ENCODE measurements at places on chromosomes 3 and 15.

GRCh38 chr3:171028025-171028778 is 1.7 kb upstream of the SLC2A2 start:
- DNase-seq, result no peak

GRCh38 chr3:9400616-9401015 is 3.2 kb downstream of the SETD5 start:
- DNase-seq, result no peak

- no peak for DNase-seq
These were observed 62.0 kb upstream of the BCL6 start for GRCh38 chr3:187807086-187807862.

DNA sequence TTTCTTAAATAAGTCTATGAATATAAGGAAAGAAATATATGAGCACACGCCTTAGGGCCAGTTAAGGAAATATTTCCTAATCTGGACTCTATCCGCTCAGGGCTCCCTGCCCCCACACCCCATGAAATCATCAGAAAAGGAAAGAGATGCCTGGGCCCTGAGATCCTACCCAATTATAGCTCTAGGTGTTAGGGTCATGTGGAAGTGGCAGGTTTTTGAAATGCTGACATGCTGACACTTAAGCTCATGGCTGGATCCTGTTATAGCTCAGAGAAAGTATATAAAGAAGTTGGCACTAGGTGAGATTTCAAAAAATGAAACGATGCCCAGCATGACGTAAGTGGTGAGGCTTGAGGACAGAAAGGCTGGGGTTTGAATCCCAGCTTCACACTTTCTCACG is 43.5 kb upstream of the AKAP13 start:
- DNase-seq, result no peak

DNA sequence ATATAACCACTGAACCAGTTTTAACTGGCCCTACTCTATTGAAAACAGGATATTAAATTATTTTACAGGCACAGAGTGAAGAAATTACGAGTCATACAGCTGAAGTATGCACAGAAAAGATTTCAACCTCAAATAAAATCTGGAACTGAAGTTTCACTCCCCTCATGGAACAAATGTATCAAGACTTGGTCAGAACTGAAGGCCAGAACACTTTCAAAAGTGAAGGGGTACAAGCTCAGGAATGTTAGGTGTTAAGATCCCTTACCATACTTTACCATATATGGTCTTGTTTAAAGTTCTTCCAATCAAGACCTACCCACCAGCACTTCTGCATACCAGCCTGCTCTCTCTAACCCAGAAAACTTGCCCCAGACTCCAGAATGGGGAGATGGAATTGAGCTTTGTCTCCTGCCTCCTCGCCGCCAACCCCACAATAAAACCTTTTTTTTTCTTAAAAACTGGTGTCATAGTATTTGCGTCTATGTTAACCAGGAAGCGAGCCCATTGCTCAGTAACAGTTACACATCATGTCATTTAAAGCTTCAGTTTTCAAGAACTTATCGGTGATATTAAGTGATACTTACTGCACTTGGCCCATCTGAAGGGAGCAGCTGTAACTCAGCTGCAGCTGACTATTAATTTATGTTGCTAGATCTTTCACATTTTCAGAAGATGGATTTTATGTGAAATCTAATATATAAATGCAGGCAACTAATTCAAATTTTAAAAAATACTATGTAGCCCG is 59.9 kb downstream of the OXSM start:
- DNase-seq, result no peak

GRCh38 chr3:170482199-170482598 is 63.5 kb downstream of the CLDN11 start:
- DNase-seq, result no peak

GRCh38 chr3:159823780-159824179 is 164.9 kb upstream of the IL12A start:
- no peak for DNase-seq

DNA sequence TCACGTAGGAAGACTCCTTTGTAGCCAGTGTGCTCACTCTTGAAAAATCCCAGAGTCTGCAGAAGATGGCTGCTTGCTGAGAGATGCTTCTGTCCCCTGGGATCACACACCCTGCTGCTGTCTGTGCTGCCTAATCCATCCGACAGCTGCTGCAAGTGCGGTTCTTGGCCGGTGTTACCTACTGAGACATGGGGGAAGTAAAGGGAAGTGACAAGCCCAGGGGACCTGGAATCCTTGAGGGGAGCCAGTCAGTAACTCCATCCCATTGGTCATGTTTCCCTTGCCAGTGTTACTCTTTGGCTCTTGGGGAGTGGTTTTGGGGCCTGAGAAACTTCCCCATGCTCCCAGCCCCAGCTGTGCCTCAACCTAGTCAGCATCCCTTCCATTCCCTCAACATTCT is 8.3 kb upstream of the CPNE9 start:
- DNase-seq, result no peak

- no peak for DNase-seq
These were observed 249.8 kb downstream of the AGBL1 start for GRCh38 chr15:86329311-86330013.

DNA sequence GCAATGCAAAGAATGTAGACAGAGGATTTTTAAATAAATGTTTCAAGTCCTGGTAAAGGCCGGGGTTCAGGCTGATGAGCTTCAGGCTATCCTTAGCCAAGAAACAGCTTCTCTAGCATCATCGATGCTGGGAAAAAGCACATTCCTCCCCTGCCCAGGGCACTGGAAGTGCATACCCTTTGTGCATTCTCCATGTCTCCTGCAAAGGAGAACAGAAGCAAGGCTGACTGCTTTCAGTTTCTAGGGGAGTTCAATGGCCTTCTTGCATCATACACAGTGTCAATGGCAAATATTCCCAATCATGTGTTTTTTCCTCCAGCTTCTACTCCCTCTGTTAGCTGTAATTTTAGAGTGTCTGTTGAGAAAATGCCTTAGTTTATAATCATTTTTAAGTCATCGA is 59.9 kb downstream of the GPR176 start:
- DNase-seq, result no peak

DNA sequence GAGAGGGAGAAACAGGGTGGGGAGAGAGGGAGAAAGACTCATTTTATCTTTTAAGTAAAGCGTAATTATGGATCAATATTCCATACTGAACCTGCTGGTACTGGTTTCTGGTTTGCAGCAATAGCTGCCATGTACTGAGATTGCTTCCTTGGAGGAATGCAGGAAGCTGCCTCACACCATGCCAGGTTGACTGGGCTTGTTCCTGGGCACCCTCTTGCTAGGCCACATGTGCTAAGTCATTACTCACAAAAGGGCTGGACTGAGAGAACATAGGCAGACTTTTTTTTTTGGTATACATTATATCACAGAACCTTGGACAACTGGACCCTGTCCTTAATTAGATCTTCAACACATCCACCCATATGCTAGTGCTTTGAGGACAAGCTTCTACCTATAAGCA is 193.4 kb downstream of the ZNF621 start:
- DNase-seq, result no peak

DNA sequence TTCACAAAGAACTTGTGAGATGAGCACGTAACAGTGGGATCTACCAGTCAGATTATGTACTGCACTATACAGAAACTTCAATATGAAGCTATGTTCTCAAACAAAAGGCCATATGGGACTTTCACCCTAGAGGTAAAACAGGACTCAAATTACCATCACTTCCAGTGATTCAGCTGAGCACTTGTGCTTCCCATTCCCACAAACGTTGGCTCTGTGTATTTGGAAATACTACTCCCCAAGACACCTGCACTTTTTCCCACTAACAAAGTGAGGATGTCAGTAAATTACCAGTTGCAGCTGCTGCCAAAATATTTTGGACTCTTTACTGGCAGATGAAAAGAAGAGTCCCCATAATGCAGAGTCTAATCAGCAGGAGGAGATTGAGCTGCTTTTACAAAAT is 1570.1 kb downstream of the SI start:
- DNase-seq, result no peak

DNA sequence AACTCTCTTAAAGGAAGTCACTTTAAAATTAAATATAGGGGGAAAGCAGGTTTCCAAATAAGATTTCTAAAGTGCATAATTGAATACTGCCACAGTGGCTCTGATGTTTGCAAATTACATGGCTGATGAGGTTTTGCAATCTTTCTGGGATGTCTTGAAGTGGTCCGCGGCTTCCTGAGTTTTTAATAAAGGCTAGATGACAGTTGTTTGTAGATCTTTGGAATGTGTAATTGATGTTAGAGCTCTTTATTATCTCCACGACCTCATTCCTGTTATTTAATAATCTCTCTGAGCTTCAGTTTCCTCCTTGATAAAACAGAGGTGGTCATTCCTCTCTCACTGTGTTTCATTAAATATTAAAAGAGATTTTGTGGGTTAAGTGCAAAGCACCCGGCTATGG is 27.0 kb upstream of the CEMIP start:
- no peak for DNase-seq

- no peak for DNase-seq
These were observed 11.6 kb upstream of the CLDN18 start for GRCh38 chr3:137998121-137999042.

- peak; percentile 50 for DNase-seq
These were observed 24.1 kb upstream of the SACM1L start for GRCh38 chr3:45665101-45665572.

DNA sequence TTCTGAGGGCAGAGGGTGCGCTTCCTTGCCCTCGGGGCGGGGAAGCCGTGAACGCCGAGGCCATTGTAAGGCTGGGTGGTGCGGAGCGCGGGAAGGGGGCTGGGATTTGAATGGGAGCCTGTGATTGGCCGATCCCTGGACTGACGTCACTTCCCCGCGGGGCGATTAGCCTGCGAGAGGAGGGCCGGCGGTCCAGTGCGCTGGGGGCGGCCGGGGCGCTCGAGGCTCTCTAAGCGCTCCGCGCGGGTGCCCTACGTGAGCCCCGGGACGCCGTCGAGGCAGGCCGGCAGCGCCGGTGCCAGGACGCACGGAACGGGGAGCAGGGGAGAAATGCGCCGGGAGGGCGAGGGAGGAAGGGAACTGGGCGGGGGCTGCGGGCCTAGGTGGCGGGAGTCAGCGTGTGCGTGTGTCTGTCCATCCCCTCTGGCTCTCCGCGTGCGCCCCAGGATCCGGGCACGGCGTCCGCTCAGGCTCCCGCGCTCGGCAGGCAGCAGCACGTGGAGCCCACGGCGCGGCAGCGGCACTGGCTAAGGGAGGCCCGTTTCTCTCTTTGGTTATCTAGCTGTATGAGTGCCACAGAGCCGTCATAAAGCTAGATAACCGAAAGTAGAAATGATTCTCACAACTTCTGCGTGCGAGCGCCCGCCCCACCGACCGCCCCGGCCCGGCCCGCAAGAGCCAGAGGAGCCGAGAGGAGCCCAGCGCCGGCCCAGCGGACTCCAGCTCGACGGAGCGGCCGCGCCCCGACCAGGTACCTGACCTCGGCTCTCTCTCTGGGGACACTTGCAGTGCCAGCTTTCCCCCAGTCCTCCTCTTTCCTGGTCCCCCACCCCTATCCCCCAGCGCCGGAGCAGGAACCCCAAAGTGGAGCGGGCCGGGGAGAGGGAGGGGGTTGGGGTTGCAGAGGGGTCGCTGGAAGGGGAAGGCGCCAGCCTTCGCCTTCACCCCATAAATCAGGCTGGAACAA is 33.1 kb upstream of the POLG start:
- no peak for DNase-seq

DNA sequence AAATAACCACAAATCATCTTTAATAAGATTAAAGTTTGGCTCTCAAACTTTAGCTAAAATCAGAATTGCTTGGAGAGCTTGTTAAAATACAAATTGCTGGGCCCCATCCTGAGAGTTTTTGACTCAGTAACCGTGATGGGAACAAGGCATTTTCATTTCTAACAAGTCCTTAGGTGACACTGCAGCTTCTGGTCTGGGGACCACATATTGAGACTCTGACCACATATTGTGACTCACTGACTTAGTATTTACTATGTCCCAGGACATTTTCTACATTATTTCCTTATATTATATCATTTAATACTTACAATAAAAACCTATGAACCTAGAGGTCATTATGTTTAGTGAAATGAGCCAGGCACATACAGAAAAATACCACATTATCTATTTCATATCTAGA is 164.5 kb downstream of the ZMAT3 start:
- DNase-seq, result no peak

DNA sequence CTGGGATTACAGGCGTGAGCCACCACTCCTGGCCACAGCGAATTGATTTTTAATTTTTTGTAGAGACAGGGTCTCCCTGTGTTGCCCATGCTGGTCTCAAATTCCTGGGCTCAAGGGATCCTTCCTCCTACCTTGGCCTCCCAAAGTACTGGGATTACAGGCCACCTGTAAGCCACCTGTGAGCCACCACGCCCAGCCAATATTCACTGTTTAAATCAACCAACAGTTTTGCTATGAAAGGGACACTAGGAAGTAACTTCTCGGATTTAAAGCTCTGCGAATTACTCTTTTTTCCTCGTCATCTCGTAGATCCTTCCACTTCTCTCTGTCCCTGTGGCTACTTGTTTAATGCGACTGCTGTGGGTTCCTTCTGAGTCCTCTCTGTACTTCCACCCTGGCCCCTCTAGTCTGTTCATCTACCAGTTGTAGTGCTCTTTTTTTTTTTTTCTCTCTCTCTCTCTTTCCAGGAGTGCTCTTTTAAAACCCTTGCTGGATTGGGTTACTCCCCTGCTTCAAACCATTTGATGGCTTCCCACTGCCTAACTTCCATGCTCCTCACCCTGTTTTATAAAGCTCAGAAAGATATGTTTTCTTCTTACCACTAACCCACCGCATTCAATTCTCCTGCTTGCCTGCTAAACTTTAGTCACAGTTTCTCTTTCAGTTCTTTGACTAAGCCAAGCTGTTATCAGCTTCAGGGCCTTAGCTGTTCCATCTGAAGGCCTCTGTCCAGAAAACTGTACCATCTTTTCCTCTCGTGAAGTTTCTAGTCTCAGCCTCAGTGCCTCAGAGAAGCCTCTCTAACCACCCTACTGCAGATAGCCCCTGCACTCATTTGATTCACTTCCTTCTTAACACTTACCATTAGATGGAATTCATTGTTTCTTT is 12.4 kb downstream of the RTF1 start:
- DNase-seq, result no peak

DNA sequence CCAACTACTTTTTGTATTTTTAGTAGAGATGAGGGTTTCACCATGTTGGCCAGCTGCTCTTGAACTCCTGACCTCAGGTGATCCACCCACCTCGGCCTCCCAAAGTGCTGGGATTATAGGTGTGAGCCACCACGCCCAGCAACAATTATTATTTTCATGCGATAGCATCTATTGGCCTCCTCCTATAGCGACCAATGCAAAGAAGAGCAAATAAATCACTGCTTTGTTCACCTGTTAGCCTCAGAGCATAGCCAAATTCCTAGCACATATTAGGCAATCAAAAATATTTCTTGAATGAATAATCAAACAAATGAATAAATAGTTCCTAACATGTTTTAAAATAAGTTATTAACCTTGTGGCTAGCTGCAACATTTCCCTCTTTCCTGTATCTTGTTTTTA is 36.8 kb upstream of the TNFSF10 start:
- DNase-seq, result no peak

GRCh38 chr3:158313338-158313927 is 203.5 kb downstream of the RSRC1 start:
- DNase-seq, result no peak

- DNase-seq, result no peak
These were observed 674.0 kb downstream of the OTOL1 start for GRCh38 chr3:162170581-162170980.

- no peak for DNase-seq
These were observed 1.5 kb upstream of the AMOTL2 start for GRCh38 chr3:134375582-134376384.

GRCh38 chr3:124248471-124249028 is 256.6 kb upstream of the ROPN1 start:
- DNase-seq, result no peak

All from effector CD4-positive, alpha-beta T cell (primary cell).